NCI-H1048 (cell line): ENCODE measurements at places on chromosomes 7 and 10.
A peak's percentile ranks its signal among the peaks of the same experiment; 100 is the strongest.

DNA sequence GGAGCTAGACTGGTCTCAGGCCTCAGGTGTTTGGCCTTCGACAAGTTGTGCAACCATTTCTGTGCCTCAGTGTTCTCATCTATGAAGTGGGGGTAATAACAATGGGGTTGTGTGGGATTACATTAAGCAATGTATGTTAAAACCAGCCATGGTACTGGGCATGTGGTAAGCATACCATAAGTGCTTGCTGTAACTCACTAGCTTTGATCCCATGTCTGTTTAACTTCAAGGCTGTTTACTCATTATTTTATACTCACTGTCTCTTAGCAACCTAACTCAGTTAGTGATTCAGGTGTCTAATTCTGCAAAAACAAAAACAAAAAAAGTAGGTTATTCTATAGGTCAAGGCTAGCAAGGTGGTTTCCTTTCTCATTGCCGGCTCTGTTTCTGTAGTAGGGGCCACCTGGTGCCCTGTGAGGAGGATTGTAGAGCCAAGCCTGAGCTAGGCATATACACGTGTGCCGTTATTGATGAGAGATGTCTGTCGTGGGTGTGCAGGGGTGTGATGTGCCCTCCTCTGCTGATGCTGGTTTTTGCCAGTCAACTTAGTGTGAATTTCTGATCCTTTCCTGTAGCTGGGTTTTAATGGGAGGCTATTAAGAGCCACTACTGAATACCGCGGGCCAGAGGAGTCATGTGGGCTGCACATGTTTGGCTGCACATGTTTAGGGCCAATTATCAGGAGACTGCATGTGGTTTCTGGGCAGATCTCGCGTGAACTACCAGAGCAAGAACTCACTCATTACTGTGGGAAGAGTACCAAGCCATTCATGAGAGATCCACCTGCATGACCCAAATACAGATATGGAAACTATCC is 56.2 kb downstream of the EEPD1 start:
- DNase-seq: no peak

- DNase-seq: no peak
Observed at GRCh38 chr10:74585231-74586087, 240.9 kb upstream of the KAT6B start.

- DNase-seq: no peak
Observed at GRCh38 chr10:96322275-96322674, 18.0 kb downstream of the DNTT start.

DNA sequence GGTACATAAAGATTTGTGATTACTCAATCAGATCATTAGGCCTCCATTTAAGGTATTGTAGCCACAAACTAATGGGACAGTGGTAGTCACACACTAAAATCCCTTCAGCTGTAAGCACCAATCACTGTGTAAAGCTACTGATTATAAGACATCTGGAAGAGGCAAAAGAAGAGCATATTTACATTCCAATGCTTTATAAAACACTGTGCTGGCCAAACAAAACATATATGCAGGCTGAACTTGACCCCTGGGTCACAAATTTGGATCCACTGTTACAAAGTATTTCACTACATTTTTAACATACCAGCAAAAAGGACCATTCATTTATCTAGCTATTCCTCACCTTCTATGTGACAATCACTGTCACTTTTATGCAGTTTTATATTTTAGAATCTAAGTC is 41.4 kb upstream of the ANLN start:
- no peak for DNase-seq

DNA sequence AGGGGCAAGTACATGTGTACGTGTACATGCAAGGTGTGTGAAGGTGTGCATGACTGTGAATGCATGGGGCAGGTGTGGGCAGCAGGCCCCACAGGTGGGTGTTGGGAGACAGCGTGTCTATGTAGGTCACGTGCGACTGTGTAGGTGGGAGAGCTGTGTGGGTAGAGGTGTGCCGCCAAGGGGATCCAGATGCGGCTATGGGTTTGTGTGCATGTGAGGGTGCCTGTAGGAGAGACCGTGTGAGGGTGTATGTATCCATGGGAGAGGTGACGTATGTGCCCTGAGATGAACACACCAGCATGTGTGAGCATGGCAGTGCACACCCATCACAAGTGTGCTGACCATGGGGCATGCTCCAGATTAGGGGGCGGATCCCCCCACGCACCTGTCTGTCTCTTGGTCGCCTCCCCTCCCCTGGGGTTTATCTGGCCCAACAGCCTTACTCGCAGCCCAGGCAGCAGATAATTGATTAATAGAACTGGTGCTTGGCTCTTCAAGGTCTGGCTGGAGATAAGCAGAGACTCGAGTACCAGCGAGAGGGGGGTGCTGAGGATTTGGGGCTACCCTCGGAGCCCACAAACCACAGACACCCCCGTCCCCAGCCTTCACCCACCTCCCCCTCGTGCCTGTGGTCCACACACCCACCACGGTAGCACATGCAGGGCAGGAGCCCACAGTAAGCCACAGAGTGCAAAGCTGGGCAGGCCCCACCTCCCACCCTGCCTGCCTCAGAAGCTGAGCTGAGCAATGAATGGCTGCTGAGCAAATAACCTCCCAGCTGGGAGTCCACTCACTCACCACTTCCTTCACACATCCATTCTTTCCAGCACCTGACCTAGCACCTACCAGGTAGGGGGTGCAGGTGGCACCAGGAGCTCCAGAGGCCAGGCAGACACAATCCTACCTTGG is 41.4 kb upstream of the ZMIZ1 start:
- DNase-seq: no peak

GRCh38 chr10:76547352-76547972 is 1090.1 kb downstream of the KCNMA1 start:
- DNase-seq: peak; percentile 15

DNA sequence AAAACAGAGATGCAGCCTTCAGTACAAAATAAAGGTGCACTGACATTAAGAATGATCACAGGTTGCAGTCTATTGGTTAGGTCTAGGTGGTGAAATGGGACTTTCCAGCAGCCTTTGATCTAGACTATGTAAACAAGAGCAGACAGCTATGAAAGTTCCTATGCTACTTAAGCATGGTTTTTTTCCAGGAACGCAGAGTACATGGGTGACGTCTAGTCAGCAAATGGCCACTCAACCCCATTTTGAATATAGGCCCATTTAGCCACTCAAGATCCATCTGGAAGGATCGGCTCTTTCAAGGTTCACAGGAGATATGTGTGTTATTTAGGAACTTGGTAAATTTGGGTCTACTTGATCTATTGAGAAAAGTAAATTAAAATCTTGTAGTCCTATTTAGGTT is 1424.6 kb upstream of the LRRTM3 start:
- DNase-seq: no peak

DNA sequence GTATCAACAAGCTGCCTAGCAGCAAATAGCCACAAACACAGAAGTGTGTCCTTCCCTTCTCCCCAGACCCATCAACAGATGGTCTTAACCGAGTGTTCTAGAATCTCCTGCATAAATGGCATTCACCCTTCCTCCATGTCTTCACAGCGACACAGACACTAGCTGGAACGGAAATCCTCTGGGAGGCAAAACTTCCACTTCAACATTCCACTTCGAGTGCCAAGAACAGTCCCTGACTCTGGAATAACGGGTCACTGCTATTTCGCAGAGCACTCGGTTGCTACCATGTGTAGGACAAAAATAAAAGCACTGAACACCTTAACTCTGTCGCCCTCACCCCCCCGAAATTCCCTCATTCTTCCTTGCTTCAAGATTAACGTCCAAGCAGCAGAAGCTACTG is 65.1 kb downstream of the SFMBT2 start:
- no peak for DNase-seq

DNA sequence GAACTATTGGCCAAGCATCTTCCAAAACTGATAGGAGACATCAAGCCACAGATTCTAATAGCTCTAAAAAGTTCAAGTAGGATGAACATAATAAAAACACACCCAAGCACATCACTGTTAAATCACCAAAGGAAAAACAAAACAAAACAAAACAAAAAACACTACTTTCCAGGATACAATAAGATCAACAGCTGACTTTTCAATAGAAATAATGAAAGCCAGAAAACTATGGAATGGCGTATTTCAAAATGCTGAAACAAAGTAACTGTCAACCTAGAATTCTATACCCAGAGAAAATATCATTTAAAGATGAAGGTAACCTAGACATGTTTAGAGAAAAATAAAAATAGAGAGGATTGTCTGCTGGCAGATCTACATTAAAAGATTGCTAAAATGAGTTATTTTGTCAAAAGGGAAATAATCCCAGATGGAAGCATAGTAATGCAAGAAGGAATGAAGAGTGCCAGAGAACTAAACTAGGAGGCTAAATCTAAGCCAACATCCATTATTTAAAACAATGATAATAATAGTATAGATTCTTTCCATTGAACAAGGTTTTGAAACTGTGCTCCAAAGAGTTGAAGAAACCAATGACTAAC is 13.9 kb downstream of the TUBAL3 start:
- DNase-seq: no peak

DNA sequence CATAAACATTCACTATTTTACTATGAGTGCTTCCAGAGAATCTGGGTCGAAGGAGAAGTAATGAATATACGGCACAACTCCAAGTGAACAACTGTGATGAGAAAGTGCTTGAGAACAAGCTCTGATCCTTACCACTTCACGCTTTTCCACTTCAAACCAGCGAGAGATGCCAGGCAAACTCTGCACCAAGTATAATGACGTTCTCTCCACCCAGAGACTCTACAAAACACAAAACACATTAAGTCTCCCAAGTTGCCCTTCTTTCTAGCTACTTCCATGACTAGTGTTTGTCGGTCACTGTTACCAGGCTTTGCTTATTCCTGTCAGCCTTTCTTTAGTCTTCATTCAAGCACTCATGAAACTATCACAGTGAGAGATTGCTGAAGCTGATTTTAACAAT is 193.1 kb upstream of the IMMP2L start:
- no peak for DNase-seq

DNA sequence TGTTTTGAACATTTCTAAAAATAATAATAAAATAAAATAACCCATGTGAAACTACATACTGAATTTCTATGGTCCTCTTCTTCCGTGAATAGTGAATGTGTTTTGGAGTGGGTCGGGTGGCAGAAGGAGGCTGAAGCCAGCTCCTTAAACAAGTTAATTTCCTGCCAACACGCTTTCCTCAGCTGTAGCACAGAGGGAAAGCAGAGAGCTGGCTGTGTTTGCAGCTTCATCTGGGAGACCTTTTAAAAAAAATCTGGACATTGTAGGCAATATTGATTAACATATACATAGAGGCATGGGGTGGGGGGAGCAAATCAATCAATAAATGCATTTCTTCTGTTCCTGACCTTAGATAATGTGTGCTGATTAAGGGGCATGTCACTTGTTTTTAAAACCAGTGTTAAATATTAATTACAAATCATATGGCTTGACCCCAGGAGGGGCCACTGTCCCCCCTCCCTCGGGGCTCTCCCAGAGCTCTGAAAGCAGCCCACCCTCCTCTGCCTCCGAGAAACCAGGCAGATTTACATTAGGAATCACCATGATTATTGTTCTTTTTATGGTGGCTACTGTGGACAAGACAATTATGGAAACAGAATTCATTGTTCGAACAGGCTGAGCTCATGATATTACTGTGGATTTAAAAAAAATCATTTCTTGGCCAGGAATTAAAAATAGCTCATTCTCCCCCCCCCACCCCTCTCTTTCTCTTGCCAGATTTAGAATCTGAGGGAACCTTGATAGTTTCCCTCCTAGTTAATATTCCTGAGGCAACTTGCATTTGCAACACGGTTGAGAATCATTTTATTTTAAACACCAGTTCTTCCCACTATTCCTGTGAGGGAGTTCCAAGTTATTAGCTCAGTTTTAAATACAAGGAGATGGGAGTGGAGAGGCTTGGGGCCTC is 100.5 kb upstream of the CARD11 start:
- DNase-seq: no peak

DNA sequence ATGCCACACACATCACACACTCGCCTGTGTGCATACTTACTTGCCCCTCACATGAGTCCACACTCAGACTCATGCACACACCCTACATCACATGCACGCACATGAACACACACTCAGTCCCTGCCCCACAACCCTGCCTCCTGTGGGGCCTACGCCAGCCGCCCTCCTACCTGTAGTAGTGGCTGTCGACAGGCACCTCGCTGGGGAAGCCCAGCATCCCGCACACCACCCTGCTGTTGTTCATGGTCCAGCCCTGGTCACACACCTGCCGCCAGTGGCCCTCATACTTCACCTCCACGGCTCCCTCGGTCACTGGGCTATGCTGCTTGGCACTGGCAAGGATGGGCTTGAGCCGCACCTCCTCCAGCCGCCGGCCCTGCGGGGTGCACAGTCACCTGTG is 7.2 kb downstream of the LOXL4 start:
- no peak for DNase-seq

DNA sequence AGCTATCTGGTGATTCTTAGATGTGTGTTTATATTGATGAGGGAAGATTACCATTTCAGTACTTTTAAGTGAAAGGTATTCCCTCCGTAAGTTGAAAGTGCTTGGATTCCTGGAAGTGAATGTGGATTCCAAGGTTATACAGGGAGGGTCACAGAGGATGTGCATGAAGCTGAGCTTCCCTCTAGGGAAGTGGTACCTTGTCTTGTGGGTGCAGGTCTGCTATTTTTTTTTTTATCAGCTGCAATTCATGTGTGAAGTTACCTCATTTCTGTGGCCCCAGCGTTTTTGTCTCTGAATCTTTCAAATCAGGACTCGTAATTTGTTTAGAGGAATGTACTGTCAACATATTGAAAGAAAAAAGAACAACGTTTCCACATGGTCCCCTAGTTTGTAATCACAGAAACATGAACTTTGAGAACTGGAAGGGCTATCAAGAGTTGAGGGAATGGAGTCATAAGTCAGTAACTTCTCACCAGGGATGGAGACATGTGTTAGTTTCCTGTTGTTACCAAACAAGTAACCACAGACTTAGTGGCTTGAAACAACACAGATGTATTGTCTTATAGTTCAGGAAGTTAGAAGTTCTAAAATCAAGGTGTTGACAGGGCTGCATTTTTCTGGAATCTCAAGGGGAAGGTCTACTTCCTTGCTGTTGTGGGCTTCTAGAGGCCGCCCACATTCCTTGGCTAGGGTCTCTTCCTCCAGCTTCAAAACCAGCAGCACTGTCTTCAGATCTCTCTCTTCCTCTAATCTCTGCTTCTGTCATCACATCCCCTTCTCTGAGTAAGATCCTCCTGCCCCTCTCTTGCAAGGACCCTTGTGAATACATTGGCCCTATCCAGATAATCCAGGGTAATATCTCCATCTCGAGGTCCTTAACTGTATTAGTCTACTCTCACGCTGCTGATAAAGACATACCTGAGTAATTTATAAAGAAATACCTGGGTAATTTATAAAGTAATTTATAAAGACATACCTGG is 64.4 kb downstream of the RAB18 start:
- no peak for DNase-seq

GRCh38 chr10:75857896-75858295 is 426.5 kb downstream of the LRMDA start:
- no peak for DNase-seq
